Stimulated activated CD4-positive, alpha-beta T cell treated with anti-CD3 and anti-CD28 coated beads, Interleukin-1b, Interleukin-23, amount 100 ng/mL, for 48 hours (primary cell): ENCODE measurements at places on chromosomes 2 and 18.

GRCh38 chr2:119659601-119660342 lies 19.2 kb upstream of the TMEM177 start:
- DNase-seq: no peak

DNA sequence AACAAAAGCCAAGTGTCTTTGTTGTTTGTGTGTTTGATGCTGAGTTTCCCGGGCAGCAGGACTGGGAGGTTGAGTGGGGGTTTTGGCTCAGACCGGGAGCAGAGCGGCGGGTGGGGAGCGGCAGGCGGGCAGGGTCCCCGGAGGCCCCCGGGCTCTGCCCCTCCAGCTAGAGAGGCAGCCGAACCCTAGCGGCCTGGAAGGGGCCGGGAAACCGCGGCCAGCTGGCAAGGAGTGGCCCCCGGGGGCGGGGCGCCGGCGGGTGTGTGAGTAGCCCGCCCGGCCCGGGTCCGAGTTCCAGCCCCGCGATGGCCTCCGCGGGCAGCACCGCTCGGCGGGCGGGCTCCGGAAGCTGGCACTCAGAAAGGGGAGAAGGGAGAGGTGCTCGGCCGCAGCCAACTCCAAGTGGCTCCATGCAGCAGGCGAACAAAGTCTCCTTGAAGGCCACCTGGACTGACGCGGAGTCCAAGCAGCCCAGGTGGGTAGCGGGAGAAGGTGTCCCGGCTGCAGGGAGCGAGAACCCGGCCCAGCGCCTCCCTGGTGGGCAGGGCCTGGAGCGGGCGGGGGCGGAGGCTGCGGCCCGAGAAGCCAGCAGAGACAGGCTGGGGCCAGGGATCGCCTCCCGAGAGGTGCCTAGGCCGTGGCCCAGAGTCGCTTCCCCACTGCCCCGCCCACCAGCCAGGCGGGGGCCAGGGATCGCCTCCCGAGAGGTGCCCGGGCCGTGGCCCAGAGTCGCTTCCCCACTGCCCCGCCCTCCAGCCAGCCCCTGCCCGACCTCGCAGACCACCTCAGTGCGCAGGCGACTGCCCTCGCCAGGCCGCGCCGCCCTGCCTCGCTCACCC lies at the start of gene ANKRD53:
TSS of gene ANKRD53 (plus strand) at position 290 of the 839 bp plus-strand sequence. CDS start at position 306, 16 bp downstream.
- no peak for DNase-seq

DNA sequence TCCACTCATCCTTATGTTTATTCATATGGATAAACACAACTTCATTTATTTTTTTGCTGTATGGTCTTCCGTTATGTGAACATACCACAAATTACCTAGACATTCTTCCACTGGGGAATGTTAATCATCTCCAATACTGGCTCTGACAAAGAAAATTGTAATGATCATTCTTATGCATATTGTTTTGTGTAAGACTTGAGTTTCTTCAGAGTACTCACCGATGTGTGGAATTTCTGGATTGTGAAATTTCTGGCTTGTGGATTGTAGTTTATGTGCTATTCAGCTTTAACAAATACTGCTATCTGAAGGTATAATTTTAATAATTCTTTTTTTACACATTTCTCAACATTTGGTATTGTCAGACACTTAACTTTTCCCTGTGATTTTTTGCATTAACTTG lies 212.2 kb upstream of the THUMPD2 start:
- DNase-seq: no peak

- no peak for DNase-seq
Measured at GRCh38 chr2:220787251-220787650, 784.9 kb downstream of the EPHA4 start.

DNA sequence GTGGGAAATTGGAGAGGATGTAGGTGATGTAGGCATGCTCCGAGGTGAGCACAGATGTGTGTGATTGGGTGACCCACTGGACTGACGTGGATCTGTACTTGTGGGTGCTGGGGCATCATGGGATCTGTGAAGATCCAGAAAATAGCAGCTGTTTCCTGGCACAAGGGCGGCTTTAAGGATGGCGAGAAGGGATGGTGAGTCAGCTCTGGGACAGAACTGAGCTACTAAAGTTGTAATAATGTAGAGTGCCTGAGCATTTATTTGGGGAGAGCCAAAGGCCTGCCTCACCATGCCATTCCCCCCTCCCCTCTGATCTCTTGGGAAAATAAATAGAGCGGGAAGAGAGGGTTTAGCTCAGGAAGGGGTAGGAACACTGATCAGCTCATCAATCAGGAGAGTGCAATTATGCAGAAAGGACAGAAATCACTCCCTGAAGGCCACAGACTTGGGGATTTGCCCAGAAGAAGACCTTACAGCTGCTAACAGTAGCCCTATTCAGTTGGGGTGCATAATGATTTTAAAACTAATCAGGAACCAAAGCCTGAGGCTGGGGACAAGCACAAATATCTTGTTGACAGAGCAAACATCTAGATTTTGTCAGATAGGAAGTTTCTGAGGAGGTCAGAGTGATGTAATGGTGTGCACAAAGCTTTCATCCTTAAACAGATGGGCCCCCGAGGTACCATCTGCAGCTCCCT lies 30.3 kb downstream of the TANC1 start:
- no peak for DNase-seq

- DNase-seq: no peak
Measured at GRCh38 chr2:7819850-7820249, 862.0 kb upstream of the ID2 start.

DNA sequence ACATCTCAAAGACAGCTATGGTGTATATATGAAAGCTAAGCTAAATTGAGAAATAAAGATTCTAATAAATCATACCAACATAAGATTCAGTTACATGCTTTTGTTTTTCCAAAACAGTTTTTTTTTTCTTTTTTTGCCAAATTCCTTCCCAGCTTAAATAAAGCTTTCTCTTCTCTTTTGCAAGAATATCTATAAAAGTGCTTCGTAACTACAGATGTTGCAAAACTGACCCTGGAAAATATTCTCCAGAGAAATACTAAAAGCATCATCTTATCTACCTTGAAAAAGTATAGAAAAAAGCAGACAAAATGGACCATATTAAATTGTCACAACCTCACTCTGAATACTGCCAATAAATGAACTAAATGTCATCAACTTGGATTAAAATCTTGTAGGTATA lies 38.7 kb downstream of the FANCL start:
- DNase-seq: no peak

DNA sequence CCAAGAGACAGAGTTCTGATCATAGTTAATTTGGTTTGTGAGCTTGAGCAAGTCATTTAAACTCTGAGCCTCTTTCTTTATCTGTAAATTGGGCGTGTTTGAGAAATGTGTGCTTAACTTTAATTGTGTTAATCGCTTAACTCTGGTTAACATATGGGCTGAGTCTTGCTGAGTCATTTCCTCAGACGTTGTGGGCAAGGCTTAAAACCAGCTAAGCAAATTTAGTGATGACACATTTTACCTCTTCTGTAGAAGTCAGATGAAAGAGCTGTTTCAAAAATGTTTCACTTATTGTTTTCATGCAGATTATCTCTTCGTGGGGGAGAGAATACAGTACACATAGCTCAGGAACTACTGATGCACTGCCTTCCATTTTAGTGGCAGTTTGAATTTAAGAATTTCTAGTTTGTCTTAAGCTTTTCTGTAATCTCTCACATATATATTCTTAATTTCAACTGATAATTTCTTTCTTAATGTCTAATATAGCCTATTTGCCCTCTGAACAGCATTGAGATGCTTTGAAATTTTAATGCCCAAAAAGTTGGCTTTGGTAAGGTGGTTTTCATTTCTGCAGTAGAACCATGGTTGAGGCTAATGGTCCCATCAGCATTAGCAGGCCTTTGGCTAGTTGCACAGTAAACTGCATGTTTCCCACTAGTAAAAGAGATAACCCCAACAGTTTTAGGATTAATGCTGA lies 34.9 kb downstream of the RAB10 start:
- DNase-seq: peak; percentile 58

- DNase-seq: no peak
Measured at GRCh38 chr18:24992491-24992890, 359.5 kb downstream of the ZNF521 start.

DNA sequence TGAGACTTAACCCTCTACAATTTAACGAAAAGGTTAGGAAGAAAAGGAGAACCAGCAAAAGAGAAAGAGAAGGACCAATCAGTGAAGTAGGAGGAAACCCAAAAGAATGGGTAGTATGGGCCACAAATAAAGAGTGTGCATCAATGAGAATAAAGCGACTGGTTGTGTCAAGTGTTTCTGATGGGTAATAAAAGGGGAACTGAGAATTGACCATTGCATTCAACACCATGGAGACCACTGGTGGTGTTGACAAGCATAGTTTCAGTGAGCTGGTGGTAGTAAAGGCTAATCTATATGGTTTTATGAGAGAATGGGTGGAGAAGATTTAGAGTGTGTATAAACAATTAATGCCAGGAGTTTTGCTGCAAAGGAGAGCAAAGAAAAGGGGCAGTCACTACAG lies 75.4 kb downstream of the CSRNP3 start:
- DNase-seq: no peak

- DNase-seq: no peak
Measured at GRCh38 chr2:129296806-129297205, 682.7 kb upstream of the RAB6C start.

- DNase-seq: no peak
Measured at GRCh38 chr2:218865396-218865795, 5.8 kb downstream of the WNT6 start.

DNA sequence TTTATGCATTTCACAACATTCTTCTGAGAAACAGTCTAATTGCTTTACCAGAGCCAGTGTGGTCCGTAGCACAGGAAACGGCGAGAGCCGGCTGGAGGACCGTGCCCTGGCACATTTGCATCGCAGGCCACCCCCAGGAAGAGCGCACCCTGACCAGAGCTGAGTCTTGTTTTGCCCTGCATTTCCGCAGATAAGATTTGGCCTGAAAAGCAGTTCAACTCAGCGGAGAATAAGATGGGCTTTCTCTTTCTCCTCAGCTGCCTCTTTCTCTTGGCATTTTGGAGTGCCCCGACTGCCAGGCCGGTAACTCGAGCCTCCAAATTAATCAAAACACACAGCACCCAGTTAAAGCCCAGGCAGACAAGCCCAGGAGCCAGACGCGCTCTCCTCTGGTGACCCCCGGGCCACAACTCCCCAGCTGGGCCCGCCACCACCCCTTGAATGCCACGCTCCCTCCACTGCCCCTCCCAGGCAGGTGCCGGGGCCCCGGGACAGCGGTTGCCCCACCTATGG lies 464 bp downstream of the COL4A4 start:
- DNase-seq: no peak

GRCh38 chr2:235709124-235709813 lies 215.4 kb downstream of the AGAP1 start:
- no peak for DNase-seq

DNA sequence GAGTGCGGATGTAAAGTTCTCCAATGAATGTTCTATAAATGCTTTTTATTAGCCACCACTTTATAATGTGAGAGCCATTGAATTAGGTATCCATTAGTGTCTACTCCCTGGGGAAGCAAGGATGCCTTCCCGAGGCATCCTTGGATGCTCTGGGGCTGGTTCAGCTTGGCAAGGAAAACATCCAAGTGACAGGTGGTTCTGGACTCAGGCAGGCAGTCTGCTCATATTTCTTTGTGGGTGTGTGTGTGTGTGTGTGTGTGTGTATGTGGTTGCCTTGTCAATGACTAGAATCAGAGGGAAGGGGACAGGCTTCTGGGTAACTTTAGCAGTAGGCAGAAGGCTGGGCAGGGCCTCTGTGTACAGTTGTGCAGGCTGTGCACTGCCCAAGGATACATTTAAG lies 149.2 kb downstream of the TSN start:
- DNase-seq: no peak
